ENCODE measurements at places on chromosomes 16 and 17. TPM values are rescaled to one million over a fixed set of nuclear protein-coding genes. Genes with fewer than 3 reads are reported as not detected.

GRCh38 chr17:68972119-68972704 lies 17.0 kb upstream of the ABCA8 start:
- no peak for DNase-seq

DNA sequence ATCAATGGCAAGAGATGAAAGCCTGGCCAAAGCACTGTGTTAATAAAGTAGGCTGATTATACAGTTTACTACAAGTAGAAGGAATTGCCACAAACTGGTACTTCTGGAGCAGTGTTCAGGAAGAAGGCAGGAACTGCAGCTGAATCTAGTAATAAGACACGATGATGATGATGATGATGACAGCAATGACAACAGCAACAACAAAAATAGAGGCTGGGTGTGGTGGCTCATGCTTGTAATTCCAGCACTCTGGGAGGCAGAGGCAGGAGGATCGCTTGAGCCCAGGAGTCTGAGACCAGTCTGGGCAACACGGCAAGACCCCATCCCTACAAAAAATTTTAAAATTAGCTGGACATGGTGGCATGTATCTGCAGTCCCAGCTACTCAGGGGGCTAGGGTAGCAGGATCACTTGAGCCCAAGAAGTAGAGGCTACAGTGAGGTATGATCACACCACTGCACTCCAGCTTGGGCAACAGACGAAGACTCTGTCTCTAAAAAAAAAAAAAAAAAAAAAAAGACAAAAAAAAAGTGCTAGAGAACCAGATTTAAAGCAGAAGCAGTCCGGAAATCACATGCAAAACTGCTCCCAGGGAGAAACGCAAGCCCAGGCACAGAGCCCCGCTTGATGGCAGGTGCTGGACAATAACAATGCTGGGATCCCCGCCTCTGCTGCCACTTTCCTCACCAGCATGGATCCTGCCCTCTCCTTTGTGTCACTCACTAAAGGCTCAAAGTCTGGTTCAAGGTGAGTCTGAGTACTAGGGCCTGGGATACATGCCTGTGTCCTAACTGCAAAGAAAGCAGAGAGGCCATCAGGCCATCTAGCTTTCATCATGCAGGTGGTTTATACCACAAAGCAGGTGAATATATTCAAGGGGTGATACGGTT lies 44.8 kb downstream of the CPPED1 start:
- DNase-seq: no peak

DNA sequence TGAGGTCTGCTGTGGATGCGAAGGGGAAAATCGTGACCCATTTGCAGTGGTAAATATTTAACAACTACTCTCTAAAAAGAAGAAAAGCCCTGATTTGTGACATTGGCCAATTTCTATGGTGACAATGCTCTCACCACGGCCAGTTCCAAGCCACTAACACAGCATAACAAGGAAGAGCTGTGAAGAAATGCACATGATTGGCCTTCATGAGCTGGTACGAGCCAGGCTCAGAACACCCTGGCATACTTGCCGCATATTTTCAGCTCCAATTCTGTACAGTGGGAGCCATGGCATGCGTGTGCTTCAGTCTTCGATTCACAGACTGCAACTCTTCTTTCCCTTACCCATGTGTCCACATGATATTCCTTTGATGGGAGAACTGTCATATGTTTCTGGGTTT lies 363.9 kb upstream of the CDH5 start:
- no peak for DNase-seq

- no peak for DNase-seq
Observed at GRCh38 chr16:17829811-17830210, 359.1 kb upstream of the XYLT1 start.

Gene TAC4
- 0.33 TPM for polyA plus RNA-seq

All from right lung (tissue), 10 donors.